ENCODE measurements at places on chromosomes 7 and 10.

DNA sequence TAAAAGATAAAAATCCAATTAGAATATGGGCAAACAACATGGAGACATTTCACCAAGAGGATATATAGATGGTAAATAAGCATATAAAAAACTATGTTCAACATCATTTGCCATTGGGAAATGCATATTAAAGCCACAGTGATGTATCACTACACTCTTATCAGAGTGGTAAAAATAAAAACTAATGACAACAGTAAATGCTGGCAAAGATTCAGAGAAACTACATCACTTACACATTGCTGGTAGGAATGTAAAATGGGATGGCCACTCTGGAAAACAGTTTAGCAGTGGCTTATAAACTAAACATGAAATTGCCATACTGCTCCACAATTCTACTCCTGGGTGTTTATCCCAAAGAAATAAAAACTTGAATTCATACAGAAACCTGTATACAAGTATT is 59.2 kb downstream of the CROT start:
- no peak for DNase-seq

GRCh38 chr7:10128748-10129147 is 844.9 kb upstream of the PHF14 start:
- no peak for DNase-seq

DNA sequence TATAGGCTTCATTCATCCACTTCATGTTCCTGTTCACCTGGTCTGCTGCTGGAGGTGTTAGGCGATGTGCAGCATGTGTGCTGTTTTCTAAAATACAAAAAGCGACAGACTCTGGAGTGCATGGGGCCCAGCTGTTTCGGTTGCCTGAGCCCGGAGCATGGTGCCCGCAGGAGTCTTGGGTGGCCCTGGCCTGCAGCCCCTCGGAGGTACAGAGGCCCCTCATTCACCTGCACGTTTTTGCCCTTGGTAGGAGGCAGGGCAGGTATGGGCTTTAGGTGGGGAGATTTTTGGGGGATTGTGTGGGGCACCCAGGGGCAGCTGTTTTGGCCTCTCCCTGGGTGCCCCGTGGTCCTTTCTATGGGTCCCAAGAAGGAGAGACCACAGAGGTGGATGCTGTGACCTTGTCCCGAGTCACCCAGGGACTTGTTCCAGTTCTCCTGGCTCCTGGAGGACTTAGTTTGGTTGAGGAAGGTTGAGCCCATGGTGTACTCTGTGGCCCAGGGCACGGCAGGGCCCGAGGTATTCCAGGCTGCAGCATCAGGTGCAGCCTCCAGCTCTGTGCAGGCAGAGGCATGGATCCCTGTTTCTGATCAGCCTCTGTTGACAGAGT is 130.7 kb downstream of the TRRAP start:
- no peak for DNase-seq

- no peak for DNase-seq
These were observed 34.0 kb downstream of the SVIL start for GRCh38 chr10:29600821-29601220.

GRCh38 chr10:3020311-3020710 is 47.0 kb upstream of the PFKP start:
- DNase-seq, result no peak

DNA sequence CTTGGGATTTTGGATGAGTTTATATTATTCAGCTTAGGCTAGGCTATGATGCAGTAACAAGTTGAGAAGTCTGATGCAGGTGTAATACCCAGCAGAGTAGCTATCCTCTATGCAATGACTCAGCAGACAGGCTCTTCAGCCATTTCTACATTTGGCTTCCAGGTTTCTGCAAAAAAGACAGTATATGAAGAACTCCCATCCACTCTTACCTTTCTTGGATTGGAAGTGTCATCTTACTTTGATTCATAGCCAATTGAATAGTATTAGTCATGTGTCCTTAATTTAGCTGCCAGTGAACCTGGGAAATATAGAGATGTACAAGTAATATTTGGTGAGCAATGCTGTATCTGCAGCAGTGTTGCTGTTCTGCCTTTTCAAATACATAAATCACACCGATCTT is 127.8 kb upstream of the NPSR1 start:
- DNase-seq, result no peak

DNA sequence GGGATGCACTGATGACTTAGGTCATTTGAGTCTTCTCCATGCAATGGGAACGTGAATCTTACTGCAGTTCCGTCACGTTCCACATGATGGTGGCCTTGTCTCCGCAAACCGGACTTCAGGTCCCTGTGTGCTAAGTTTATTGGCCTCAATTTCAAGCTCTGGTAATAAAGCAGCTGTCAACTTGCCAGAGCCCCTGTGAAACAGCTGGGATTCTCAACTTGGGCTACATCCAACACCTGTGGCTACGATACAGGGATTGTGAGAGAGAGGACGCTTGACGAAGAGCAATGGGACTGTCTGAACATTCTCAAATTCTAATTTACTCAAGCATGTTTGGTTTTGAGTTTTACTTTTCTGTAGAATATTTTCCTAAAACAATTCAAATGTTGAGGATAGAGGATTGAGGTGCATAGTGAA is 174.2 kb downstream of the PTN start:
- peak; percentile 64 for DNase-seq

- no peak for DNase-seq
These were observed 405.5 kb upstream of the C7orf33 start for GRCh38 chr7:148185041-148185440.

GRCh38 chr7:41029072-41029499 is 673.8 kb downstream of the INHBA start:
- DNase-seq, result no peak

GRCh38 chr10:102504976-102505300 is 1.2 kb downstream of the SUFU start:
- DNase-seq, result no peak

DNA sequence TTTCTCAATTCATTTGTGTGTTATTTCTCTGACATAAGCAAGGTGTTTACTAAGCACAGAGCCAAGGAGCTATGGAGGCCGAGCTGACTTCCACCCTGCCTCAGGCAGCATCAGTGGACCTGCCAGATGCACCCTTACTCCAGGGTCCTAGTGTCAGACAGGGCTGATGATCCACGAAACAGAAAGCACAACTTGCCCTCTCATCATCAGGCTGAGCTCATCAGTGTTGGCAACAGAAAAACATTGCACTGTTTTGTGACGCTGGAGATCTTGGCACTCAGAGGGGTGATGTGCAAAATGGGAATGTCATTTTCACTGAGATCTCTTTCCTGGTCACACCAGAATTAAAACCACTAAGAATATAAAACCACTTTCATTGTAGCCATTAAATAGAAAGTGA is 201.8 kb downstream of the GLI3 start:
- no peak for DNase-seq

DNA sequence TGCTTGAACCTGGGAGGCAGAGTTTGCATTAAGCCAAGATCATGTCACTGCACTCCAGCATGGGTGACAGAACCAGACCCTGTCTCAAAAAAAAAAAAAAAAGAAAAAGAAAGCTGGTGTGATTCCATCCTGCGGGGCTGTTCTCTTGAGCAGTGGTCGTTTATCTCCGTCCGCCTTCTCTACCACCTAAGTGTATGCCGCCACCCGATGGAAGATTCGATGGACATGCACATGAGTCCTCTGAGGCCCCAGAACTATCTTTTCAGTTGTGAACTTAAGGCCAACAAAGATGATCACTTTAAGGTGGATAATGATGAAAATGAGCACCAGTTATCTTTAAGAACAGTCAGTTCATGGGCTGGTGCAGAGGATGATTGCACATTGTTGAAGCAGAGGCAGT is 65.7 kb downstream of the ABRAXAS2 start:
- DNase-seq, result no peak

GRCh38 chr10:46064269-46064817 is 18.3 kb upstream of the MSMB start:
- no peak for DNase-seq

Data from retina (tissue), 1 donor.